ENCODE measurements at places on chromosomes 7 and 10.

DNA sequence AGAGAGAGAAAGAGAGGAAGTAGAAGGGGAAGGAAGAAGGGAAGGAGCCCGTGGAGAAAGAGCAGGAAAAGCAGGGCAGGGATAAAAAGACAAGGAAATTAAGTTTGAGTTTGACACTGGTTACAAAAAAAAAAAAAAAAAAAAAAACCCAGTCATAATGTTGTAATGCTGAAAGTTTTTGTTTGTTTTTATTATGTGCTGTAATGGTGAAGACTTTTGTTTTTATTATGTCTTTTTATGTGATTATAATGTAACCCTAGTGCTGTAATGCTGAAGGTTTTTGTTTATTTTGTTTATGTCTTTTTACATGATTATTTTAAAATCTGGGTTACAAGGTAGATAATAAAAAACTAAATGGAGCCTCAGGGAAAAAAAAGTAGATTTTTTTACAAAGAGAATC lies 184.8 kb downstream of the SEMA3A start:
- no peak for DNase-seq

DNA sequence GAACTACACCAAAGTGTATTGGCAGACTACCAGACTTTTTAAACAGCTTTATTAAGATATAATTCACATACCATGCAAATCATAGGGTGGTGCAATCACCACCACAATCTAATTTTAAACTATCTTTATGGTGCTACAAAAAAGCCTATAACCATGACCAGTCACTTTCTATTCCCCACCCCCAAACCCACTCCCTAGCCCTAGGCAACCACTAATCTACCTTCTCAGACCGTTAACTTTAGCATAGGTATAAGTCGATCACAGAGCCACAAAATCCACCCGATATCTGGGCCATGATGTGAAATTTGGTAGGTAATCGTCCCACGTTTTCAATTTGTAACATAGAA lies 536 bp upstream of the POM121 start:
- no peak for DNase-seq

DNA sequence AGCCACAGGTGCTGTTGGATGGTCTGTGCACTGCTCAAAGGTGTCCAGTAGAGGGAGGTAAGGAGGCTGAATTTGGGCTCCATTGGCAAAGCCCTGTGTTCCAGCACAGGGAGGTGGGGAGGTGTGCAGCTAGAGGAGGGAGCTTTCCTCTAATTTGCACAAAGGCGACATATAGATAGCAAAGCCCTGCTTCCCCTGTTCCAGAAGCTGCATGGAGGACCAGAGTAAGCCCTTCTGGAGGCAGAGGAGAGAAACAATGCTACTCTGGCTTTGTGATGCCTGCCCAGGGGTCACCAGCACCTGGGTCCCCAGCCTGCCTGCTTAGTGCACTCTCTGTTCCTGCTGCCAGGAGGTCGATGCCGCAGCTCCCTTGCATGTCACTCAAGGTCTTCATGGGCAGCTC lies 3.4 kb upstream of the ARHGAP22 start:
- DNase-seq, result peak; percentile 38

GRCh38 chr10:121495719-121496118 lies 102.5 kb downstream of the FGFR2 start:
- no peak for DNase-seq

- DNase-seq, result no peak
Observed at GRCh38 chr10:126551202-126551601, 119.3 kb downstream of the C10orf90 start.

- DNase-seq, result peak; percentile 3
Observed at GRCh38 chr7:49001610-49002033, 77.3 kb downstream of the CDC14C start.

Data from common myeloid progenitor, CD34-positive (primary cell).